ENCODE measurements at places on chromosomes 1 and 21.

- no peak overlapping the region for H3K27ac ChIP-seq
- no peak for DNase-seq
- H3K27me3 ChIP-seq = no peaks in the 10 kb centered on the region
- no peaks in the 10 kb centered on the region for H3K36me3 ChIP-seq
- no peaks in the 10 kb centered on the region for H3K4me1 ChIP-seq
These were observed 51.1 kb upstream of the PDC start for GRCh38 chr1:186511761-186512637.

GRCh38 chr1:67684526-67685066, 405 bp upstream of the GADD45A start:
- H3K27ac ChIP-seq = peak overlapping the region; percentile 43
- H3K4me3 ChIP-seq = peak overlapping the region; percentile 70
- no peak for DNase-seq
- H3K27me3 ChIP-seq = no peaks in the 10 kb centered on the region

GRCh38 chr1:172870901-172871606, 179.7 kb downstream of the TNFSF18 start:
- H3K27me3 ChIP-seq = no peaks in the 10 kb centered on the region
- H3K4me3 ChIP-seq = no peak overlapping the region
- H3K27ac ChIP-seq = no peak overlapping the region
- no peak for DNase-seq
- no peaks in the 10 kb centered on the region for H3K4me1 ChIP-seq

GRCh38 chr1:185439727-185440415, 122.8 kb upstream of the IVNS1ABP start:
- no peaks in the 10 kb centered on the region for H3K4me1 ChIP-seq
- DNase-seq = no peak
- no peaks in the 10 kb centered on the region for H3K36me3 ChIP-seq
- no peak overlapping the region for H3K4me3 ChIP-seq

Data from prostate gland (tissue), 2 donors.